ENCODE measurements at places on chromosomes 3 and 15.
A peak's percentile ranks its signal among the peaks of the same experiment; 100 is the strongest.

DNA sequence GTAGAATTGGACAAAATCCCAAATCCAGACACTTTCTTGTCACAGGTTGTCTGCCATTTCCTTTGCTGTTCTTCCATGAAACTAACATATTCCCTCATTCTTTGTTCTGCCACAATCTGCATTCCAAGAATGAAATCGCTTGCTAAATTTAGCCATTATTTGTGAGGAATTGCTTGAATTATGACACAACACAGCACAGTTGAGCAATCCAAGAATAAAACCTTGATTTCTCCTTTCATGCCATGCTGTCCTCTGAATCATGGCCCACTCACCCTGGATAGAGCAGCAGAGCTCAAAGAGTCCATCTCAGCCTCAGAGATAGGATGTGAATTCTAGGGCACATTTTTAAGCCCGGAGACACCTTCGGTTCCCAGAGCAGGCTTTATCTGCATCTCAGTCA, 35.2 kb upstream of the GREM1 start:
- DNase-seq: no peak

DNA sequence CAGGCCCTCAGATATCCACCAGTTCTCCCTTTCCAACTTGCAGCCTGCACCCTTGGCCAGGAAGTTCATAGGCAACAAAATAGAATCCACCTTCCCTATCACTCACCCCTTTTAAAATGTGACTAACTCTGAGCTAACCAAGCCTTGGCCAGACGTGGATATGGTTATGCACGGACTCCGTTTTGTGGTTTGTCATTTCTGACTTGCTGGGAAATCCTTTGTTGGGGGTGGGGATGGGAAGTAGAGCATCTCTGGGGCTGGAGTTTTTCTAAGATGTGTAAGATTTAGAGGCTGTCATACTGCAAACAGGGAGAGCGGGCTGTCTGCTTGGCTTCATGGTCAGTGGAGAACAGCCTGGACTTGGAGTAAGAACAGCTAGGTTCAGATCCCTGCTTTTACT, 62.6 kb downstream of the SMAD3 start:
- no peak for DNase-seq

- peak; percentile 63 for DNase-seq
Measured at GRCh38 chr3:115217678-115218451, 70.8 kb upstream of the ZBTB20 start.

DNA sequence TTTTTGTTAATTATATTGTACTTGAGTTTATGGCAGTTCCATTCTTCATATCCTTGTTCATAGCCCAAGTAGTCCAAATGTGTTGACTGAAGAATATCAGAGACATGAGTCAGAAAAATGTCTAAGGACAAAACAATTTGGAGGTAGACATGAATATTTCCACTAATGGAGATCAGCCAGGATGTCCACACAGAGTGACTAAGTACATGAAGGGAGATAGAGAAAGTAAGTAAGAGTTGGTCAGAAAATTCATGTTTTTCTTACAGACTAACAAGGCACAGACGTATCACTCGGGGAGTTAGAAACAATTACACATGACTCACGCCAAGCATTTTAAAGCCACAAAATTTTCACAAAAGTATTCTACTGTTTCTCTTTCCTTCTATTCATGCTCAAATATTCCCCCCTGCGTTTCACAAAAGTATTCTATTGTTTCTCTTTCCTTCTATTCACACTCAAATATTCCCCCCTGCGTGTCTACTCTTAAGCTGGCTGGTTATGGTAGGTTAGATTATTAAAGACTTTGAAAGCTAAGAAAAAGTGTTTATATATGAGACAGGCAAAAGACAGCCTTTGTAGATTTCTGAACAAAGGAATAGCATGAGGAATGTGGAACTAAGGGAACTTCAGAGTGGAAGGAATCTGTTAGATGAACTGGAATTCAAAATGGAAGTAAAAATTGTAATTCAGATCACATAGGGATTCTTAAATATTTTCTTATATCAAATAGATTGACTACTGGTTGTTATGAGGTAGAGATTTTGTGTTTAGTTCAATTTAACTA, 648.7 kb upstream of the CCDC54 start:
- DNase-seq: no peak

GRCh38 chr3:194929578-194929960, 243.9 kb downstream of the FAM43A start:
- DNase-seq: no peak

- no peak for DNase-seq
Measured at GRCh38 chr3:56197259-56197965, 270.9 kb downstream of the ERC2 start.

GRCh38 chr3:187367561-187368103, 553 bp upstream of the RTP4 start:
- no peak for DNase-seq

DNA sequence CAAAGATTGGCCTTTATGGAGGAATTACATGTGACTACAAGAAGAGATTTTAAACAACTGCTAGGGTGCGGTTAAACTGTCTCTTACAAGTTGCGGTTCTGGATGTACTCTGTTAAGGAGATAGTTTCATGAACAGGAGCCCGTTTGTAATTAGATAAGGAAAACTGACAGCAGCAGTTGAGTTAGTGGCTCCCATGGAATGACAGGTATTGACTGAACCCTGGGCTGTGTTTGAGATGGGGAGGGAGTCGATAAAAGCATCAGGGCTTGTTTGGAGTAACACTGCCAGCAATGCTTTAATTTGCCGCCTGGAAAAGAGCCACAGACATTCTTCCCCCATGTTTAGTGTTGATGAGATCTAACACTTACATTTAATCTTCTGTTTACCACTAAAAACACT, 139.9 kb downstream of the ROBO2 start:
- no peak for DNase-seq

DNA sequence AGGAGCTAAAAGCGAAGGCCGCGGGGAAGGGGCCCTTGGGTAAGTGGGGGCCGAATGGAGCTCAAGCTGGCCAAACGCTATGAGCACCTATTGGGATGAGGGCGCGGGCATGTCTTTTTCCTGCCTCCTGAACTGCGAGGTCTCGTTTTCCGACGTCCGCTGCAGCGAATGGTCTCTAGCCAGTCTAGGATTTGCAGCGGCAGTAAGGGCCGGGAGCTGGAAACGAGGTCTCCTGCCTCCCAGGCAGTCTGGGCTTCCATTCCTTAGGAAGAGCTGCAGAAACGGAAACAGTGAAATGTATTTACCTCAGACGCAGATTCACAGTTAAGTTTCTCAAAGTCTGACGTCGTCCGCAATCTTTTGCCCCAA, 517 bp downstream of the TMA7 start:
- no peak for DNase-seq

- no peak for DNase-seq
Measured at GRCh38 chr3:122727294-122727693, 46.7 kb downstream of the PARP14 start.

- DNase-seq: no peak
Measured at GRCh38 chr3:19267040-19267439, 118.7 kb downstream of the KCNH8 start.

- no peak for DNase-seq
Measured at GRCh38 chr3:129723558-129724324, 117.3 kb upstream of the PLXND1 start.

Measured in NCI-H1436 treated with DMSO at 0.1 percent for 48 hours (cell line).